ENCODE measurements at places on chromosomes 6 and 20.

- DNase-seq = no peak
Observed at GRCh38 chr6:144285548-144285797, 338 bp downstream of the UTRN start.

DNA sequence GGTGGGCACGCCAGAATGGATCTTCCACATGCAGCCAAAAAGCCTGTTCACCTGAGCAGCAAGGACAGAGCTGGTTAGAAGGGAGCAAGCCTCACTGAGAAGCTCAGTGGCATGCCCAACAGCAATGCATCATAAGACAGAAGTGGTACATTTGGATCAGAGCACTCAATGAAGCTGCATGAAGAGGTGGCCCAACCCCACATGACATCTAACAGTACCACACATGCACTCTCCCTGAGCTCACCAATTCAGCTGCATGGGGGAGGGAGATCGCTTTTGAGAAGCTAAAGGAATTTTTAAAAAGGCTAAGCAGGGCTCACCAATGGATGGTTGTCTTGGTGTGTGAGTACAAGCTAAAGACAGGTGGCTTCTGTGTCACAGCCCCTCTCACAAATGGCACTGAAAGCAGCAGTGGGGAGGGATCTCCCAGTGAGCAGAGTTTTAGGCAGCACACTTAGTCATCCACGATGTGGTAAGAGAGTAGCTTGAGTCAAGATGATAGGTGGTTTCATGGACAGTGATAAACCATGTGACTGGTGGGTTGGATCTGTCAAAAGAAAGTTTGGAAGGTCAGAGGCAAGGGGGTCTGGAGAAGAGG is 166.6 kb upstream of the TAB2 start:
- peak; percentile 15 for DNase-seq

DNA sequence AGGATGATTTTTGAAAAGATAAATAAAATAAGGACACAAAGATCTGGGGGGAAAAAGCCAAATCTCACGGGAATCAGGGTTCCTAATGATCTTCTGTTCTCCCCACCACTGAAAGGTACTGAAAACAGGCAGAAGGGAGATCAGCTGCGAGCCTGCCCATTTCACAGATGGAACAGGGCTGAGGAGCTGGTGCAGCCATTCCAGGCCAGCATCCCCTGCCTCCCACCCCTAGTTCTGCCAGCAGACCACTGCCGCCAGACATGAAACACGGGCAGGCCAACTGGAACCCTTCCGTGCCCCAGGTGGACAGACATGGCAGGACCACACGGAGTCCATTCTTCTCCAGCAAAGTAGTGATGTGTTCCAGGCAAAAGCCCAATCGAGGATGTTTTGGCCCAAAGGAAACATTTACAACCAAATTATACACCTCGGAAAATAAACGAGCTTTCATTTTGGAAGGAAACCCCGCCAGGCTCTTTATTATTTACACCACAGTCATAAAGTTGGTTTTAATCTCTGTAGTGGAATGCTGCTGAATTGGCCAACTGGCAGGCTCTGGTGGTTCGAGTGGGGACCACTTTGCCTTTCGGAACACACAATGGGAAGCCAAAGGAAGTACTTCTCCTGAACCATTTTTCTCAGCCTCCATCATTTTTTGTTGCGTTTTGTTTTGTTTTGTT is 28.2 kb downstream of the ISM1 start:
- no peak for DNase-seq

DNA sequence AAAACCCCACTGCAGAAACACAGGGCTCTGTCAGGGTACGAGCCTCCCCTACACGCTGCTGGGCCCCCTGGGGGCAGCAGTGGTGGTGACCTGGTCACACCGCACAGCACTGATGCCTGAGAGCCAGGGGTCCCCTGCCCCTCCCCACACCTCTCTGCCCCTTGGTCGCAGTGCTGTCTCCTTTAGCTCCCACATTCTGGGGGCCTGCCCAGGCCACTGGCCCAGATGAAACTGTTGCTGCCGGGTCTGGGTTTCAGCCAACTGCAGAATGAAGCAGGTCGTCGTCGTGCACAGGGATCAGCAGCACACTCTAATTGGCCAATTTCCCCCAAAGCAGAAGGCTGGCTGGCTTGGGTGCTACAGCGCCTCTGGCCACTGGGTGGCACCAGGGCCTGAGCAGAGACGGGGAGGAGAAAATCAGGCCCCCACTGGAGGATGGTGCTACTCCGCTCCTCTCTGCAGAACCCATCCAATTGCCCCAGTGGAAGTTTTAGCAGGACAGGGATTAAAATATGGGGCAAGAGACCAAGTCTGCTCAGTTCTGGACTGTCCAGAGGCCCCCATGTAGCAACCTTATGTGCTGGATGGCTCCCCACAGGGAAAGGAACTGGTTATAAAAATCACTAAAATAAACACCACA is 26.1 kb downstream of the DIDO1 start:
- DNase-seq = peak; percentile 68

- no peak for DNase-seq
Observed at GRCh38 chr20:24694157-24694726, 224.8 kb downstream of the SYNDIG1 start.

GRCh38 chr6:67190733-67191132 is 1444.3 kb upstream of the ADGRB3 start:
- DNase-seq = no peak

DNA sequence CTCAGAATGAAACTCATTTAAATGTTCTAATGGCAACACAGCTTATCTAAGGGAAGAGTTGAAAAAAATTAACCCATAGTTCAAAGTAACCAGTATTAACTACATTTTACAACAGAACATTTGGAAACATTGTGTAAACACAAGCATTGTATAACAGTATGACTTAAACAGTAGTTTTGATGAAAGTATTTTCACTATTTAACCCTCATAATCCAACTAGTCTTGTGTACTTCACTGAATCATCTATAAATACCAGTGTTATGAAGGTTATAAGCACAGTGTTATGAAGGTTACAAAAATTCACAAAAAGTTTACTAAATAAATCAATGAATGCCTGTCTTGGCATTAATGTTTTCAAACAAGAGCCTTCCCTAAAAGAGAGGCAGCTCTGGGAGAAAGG is 66.5 kb downstream of the REV3L start:
- no peak for DNase-seq

GRCh38 chr6:19413323-19413722 is 423.8 kb upstream of the ID4 start:
- DNase-seq = no peak

GRCh38 chr6:133242637-133243585 is 1.8 kb downstream of the EYA4 start:
- no peak for DNase-seq

- no peak for DNase-seq
Observed at GRCh38 chr6:4575714-4576113, 200.5 kb upstream of the CDYL start.

- DNase-seq = no peak
Observed at GRCh38 chr6:34544776-34545471, 11.2 kb downstream of the SPDEF start.

DNA sequence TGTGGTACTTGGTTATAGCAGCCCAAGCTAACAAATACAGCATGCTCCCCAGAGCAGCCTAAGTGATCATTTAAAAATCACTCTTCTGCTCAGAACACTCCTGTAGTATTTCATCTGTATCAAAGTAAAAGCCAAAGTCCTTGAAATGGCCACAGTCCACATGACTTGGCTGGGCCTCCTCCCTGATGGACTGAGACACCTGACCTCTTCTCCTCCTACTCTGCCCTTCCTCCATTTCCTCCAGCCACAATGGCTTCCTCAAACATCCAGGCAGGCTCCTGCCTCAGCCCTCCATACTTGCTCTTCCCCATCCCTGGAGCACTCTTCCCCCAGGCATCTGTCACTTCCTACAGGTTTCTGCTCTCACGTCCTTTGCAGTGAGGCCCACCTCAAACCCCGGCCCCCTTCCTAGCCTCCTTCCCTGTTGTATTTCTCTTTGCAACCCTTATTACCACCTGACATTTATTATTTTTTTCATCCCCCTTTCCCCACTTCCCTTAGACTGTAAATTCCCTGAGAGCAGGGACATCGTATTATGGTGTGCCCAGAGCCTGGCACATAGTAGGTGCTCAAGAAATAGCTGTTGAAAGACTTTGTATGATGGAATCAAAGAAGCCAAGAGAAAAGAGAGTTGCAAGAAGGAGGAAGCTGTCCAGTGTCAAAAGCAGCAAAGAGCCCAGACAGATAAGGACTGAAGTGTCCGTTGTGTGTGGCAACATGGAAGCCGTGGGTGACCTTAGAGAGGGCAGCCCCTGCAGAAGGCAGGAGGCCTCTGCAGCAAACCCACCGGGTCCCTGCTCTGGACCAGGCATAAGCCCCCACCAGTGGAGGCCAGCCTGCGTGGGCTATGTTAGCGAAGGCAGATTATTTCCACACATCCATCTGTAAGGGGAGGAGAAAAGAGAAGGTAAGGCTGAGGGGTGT is 87.5 kb downstream of the TRERF1 start:
- DNase-seq = no peak

- no peak for DNase-seq
Observed at GRCh38 chr6:147023148-147023547, 181.1 kb upstream of the STXBP5 start.

- no peak for DNase-seq
Observed at GRCh38 chr20:36991703-36992102, 40.2 kb upstream of the SAMHD1 start.

DNA sequence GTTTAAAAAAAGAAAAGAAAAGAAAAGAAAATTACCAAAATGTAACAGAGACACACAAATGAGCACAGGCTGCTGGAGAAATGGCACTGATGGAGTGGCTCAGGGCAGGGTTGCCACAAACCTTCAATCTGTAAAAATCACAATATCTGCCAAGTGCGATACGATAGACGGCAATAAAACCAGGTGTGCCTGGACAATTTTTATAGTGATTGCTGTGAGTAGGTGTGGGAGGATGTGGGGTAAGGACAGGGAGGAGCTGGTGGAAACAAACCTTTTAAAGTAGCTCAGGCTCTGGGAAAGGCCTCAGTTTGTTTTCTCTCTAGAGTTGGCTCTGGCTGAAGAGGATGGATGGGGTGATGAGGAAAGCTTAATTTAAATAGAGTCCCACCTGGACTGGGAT is 592.7 kb upstream of the AGPAT4 start:
- no peak for DNase-seq

DNA sequence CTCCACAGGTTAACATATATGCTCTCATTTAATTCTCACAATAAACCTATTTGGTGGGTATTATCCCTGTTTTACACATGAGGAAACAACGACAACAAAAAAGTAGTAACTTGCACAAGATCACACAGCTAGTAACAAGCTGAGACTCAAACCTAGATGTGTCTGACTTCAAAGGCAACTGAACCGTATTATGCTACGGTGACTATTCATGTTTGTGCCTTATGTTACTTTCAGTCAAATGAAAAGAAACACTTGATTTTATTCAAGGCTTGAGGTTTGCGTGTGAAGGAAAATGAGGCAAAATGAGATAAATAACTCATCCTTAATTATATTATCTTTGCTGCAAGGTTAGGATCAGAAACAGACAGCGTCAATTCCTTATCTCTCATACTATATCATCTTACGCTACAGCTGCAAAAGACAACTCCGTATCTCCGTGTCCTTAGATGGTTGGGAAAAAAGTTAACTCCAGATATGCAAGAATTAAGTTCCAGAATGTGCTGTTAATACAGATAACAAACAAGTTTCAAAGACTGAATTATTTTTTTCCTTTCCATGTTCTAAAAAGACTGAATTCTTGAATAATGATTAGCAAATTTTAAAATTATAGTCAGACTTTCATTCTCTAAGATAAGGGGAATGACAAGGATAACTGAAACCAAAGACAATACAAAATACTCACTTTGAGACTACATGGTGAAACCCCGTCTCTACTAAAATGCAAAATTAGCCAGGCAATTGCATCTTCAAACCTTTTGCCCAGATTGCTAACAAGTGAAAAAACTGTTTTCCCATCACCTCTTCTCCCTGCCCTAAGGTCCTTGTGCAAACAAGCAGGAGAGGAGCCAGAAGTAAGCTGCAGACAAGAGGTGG is 27.8 kb downstream of the STAU1 start:
- no peak for DNase-seq

DNA sequence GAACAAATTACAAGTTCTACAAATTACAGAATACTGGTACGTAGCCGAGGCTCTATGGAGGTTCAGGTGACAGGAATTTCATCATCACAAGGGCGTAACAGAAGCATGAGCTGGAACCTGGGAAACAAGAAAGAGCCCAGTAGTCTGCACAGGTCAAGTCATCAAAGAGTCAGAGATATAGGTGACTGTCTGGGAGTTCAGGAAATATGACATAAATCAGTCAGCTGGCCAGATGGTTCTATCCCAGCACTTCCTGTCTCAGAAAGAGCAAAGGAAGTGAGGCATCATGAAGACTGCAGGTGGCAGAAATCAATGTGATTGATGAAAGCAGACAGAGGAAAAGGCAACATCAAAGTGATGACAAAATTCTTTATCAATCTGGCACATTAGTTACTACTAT is 23.3 kb downstream of the MYCT1 start:
- DNase-seq = no peak

GRCh38 chr6:85321906-85322305 is 128.0 kb upstream of the NT5E start:
- no peak for DNase-seq

DNA sequence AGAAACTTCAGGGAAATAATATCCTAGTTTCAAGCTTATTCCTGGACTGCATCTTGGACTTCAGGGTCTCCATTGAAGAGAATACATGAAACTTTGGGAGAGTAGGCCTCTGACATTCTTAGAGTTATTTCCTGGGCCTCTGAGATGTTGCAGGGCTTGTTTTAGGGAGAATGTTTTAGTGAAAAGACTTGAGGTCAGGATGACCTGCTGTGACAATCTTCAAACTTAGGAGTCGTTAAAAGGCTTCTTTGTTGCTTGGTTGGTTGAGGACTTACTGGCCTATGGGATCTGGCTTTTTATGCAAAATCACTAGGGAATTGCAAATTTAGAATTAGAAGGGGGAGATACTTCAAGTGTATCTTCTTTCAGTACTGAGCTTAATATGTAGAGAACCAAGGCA is 613.2 kb upstream of the FLRT3 start:
- no peak for DNase-seq

DNA sequence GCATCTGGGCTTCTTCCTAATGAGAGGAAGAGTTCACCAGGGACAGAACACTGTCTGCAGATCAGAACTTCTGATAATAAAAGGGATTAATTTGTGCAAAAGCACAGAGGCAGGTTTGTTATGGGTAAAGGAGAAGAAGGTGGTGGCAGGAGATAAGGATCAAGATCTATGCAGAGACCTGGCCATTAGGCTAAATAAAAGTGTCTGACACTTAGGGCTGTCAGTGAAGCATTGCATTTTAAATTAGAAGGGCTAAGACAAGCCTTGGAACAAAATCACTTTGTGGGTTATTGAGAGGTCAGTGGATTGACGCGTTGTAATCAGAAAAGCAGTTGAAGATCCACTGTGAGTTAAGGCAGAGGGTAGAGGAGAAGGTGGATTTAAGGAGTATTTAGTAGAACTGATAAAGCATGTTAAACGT is 76.8 kb downstream of the MAP3K4 start:
- DNase-seq = no peak
